ENCODE measurements at places on chromosomes 5 and 9.

GRCh38 chr5:78252715-78253114, 41.8 kb downstream of the AP3B1 start:
- DNase-seq, result no peak

GRCh38 chr5:148683651-148684050, 29.3 kb upstream of the HTR4 start:
- no peak for DNase-seq

- DNase-seq, result peak; percentile 65
These were observed 578 bp upstream of the PSAT1 start for GRCh38 chr9:78296201-78296892.

- DNase-seq, result no peak
These were observed 294.0 kb downstream of the ZNF608 start for GRCh38 chr5:124452412-124452811.

- DNase-seq, result peak; percentile 82
These were observed 21.2 kb downstream of the OTULIN start for GRCh38 chr5:14685757-14686156.

DNA sequence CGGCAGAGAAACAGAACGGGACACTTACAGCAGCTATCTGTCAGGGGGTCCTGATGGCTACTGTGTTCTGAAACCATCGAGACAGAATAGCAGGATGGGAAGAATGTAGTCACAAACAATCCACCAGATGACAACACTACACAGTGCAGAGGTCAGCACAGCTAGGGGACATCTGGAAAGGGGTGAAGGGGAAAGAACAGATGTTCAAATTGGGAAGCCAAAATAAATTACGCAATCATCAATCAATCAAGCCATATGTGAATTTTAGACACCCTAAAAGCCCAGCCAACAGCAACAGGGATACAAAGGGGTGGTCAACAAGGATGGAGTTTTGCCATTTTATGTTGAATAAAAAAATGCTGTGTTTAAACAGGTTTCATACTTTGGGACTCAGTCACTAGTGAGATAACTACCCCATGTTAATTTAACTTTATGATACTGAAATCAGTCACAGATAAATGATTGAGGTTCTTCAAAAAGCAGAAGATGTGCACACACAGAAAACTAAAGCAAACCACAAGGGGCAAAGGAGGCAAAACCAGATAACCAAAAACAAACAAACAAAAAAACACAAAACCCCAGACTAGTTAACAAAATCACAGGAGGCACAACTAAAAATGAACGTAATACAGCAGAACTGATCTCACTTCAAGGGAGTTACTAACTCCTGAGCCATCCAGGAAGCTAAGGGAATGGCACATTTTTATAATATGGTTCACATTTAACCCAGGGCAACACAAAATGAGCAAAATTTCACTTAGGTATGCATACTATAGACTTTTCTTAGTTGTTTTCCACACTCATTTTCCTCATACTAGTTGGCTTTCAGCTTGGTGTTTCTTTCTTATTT, 65.9 kb downstream of the HABP4 start:
- DNase-seq, result no peak

DNA sequence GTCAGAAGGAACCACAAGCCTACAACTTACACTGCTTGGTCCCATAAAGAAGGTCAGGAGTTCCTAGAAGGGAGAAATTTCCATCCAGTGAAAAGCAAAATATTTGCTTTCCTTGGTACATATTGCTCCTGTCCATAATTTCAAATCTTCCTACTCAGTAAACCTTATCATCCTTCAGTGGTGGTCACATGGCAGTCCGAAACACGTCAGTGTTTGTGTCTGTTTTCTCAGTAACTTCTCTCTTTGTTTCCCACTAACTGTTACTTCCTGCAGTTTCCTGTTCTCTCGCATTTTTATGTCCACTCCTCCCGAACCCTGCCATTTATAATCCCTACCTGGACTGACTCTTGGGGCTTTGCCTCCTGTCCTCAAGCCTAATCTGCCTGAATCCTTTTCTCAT, 129.1 kb downstream of the FANCC start:
- DNase-seq, result no peak

DNA sequence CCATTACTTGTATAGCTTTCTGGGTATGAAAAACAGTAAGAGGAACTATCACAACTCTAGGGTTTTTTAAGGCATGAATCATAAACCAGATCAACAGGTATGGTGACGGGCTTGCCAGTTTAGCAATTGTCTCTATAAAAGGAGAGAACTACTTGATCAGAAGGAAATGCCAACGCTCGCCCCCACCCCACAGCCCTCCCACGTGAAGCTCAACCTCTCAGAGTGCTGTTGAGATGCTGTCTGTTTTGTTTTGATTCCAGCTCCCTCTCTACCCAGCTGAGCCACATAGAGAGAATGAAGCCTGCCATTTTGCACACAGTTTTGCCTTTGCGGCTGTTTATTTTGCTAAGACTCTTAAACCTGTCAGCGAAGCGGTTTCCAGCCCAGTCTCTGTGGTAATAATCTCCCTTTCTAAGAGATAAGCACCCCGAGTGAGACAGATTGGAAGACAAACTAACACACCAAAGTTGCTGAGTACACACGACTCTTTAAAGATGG, 257.9 kb upstream of the ANKRD55 start:
- DNase-seq, result peak; percentile 74

- no peak for DNase-seq
These were observed 1.4 kb upstream of the AGGF1 start for GRCh38 chr5:77028631-77029375.

GRCh38 chr9:7549249-7549648, 250.3 kb downstream of the DMAC1 start:
- DNase-seq, result no peak

- DNase-seq, result no peak
These were observed 61.4 kb upstream of the SRP19 start for GRCh38 chr5:112799661-112800060.

DNA sequence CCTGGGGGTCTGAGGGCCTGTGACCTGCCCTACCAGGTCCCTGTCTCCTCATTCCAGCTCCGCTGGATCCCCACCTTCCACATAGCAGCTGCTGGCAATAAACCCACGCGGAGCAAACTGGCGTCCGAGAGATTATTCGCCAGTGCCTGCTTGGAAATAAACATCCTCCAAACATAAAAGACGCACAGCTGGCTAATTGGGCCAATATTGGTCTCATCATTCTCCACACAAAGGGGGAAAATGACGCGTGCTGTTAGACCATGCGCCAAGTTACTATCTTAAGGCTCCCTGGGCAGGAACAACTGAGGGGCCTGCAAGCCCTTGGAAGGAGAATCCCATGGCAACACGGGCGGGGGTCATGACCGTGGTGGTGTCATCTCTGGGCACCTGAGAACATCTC, 73.3 kb upstream of the SARDH start:
- no peak for DNase-seq

DNA sequence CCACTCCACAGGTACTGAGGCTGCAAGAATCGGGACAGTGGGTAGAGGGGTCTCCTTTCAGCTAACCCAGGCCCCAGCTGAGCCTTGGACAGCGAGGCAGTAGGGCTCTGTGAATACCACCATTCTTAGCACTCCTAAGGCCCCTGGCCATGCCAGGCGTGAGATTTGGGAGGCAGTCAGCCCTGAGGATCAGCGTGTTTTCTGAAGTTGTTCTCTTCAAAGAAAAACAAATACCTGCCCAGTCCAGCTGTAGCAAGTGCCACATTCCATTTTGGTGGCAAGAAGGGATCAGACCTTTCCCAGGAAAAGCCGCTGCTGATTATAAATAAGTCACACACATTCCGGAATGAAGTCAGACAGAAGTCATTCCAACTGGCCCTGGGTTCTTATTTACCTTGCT, 47.8 kb downstream of the RALGPS1 start:
- no peak for DNase-seq

DNA sequence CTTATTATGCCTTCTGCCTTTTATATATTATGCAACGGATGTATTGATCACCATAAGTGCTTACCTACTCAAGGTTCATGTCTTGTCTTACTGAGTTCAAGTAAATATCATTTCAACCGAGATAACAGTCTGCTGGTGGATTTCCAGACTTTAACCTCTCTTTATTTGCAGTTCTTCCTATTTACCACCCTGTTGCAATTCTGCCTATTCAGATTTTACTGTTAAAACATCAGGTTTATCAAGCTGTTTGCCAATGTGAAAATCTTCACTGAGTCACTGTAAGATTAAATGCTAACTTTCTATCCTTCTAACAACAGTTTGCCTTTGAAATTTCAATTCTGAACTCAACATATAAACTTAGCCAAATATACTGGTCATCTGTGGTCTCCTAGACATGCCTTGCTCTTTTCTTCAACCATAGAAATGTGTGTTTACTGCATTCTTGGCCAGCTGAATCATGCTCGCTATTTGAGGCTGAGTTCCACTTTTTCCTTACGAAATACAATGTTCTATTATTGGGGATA, 471.7 kb upstream of the RORB start:
- no peak for DNase-seq

DNA sequence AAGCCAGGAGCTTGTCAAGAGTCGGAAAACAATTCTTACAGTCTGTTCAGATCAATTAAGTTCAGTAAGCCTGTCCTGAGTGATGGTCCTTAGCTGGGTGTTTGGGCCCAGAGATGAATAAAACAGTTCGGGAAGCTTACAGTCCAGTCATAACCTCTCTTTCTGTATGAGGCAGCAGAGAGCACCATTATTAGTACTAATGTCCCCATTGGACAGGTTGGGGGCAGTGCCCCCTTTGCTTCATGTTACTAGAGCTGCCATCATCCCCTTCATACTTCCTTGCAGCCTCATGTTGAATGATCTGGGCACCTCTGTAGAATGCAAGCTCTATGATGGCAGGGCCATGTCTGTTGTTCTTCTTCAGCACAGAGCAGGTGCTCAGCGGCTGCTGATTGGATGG, 9.8 kb downstream of the DOCK2 start:
- DNase-seq, result no peak

- no peak for DNase-seq
These were observed 2.0 kb downstream of the ERBIN start for GRCh38 chr5:65928322-65928752.

GRCh38 chr9:81849631-81850259, 78.5 kb upstream of the SPATA31D4 start:
- DNase-seq, result no peak

GRCh38 chr5:154166901-154167791, 23.4 kb upstream of the GALNT10 start:
- DNase-seq, result no peak

DNA sequence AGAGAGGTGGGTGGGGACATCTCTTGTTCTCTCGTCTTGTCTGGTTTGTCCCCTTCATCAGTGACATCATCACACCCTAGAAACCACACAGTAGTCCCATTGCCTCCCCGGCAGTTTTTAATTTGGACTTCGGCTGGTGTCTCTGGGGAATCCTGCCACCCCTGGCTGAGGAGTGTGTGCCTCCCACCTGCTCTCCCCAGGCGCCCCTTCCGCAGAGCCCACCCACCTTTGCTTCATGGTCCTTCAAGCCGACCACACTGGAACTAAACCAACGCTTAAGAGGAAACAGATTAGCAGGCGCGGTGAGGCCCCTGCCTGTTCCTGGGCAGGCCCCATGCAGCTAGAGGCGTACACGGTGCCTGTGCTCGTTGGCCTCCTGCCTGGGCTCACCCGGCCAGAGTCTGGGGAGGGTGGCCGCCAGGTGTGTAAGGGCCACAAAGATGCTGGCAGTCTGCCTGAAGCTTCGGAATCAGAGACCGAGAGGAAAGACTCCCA, 107.6 kb upstream of the SPRY4 start:
- DNase-seq, result peak; percentile 74

- no peak for DNase-seq
These were observed 29.4 kb downstream of the ZCCHC7 start for GRCh38 chr9:37149666-37150308.

DNA sequence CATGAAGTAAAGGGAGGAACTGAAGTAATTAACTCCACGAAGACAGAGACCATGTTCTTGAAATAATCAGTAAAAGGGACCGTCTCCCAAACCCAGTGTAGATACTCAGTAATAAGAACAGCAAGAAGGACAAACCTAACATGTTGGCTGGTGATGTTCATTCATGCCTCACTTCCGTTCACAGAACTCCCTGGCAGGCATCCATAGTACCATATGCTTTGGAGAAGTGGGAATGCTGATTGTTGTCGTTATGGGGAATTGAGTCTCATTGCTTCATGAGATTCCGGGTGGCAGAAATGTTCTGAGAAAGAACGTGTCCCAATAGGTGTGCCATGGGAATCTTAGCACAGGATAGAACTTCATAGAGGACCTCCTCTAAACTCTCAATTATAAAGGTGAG, 452.3 kb downstream of the ZSWIM6 start:
- no peak for DNase-seq

DNA sequence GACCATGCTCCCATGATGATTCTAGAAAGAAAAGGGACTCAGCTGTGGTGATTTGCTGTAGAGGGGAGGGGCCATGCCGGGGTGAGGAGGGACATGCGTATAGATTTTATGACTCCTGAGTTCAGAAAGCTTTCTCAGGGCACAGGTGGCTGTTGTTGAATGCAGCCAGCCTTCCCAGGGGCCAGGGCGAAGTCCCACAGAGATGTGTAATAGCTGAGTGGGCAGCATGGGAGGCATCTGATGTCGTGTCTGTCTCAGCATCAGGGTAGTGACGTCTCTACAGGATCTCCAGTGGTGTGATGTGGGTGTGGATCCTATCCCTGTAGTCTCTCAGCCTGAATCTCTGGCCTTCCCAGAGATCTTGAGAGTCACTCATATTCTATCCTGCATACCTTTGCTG, 7.8 kb upstream of the BOD1 start:
- no peak for DNase-seq

GRCh38 chr9:97904725-97905124, 17.6 kb downstream of the TRMO start:
- DNase-seq, result peak; percentile 80

DNA sequence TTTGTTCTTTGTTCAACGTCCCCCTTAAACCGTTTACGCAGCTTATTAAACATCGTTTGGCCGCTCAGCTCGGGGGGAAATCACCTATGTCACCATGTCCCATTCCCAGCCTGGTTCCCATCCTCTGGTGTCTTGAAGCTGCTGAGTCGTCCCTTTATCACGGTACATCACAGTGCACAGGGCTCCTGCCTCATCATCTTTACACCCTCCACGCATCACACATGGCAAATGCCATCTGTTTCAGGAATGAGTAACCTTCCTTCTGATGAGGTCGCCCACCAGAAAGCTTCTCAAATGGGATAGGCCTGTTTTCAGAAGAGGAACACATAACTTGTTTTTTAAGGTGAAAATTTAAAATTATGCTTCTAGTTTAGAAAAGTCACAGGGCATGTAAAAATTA, 7.9 kb upstream of the LHX6 start:
- no peak for DNase-seq

GRCh38 chr5:132190161-132190817, 37.4 kb downstream of the P4HA2 start:
- DNase-seq, result no peak

Data from activated effector memory CD4-positive, alpha-beta T cell treated with anti-CD3 and anti-CD28 coated beads, Interleukin-2, amount 50 U/mL, for 16 hours (primary cell).